ENCODE measurements at places on chromosomes 13 and 19.

GRCh38 chr19:3618811-3619630 lies 7.6 kb downstream of the CACTIN start:
- no peak for DNase-seq

DNA sequence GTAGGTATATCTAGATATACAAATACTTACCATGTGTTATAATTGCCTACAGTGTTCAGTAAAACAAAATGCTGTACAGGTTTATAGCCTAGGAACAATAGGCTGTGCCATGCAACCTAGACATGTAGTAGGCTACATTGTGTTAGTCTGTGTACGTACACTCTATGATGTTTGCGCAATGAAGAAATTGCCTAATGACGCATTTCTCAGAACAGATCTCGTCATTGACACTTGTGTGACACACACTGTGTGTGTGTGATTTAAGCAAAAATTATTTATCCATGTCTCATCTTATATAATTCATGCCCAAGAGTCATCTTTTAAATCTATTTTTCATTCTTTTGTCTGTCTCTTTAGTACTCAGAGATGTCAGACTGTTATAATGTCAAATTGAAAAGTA lies 1888.8 kb upstream of the PCDH20 start:
- no peak for DNase-seq

- no peak for DNase-seq
These were observed 21.4 kb upstream of the SERP2 start for GRCh38 chr13:44352202-44352601.

- DNase-seq, result peak; percentile 68
These were observed 3.3 kb upstream of the RGL3 start for GRCh38 chr19:11422163-11423065.

Data from cardiac fibroblast (primary cell).